ENCODE measurements at places on chromosomes 4 and X. TPM values are rescaled to one million over a fixed set of nuclear protein-coding genes. Genes with fewer than 3 reads are reported as not detected.

DNA sequence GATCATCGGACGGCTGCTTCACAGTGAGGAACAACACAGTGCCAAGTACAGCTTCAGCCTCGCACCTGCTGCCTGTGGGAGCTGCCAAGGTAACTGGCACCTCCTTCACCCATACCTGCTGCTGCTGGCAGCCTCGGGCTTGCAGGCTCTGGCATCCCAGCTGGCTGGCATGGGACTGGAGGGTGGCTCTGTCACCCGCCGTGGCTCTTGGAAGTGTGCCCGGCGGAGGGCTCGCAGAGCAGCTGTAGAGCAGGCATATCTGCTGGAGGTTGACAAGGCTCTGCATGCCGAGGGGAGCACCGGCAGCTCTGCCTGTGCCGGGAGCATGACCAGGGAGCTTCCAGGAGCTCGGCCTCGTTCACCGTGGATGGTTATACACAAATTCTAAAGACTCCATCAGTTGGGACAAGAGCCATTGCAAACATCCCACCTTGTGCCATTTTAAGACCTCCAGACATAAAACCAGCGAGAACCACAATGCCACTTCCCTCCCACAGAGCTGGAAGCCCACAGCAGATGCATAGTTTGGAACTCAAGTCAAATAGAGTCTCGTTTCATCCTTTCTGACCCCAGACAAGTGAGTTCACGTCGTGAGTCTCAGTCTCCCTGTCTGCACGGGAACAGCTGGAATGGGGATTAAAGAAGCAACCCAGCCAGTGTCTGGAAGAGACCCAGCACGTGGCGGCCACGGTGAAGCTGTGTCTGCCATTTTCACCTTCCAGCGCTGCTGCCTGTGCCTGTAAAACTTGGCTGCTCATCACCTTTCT, 84.3 kb upstream of the PSAPL1 start:
- DNase-seq, result no peak

Gene SCD5
- 2.2 TPM for total RNA-seq

DNA sequence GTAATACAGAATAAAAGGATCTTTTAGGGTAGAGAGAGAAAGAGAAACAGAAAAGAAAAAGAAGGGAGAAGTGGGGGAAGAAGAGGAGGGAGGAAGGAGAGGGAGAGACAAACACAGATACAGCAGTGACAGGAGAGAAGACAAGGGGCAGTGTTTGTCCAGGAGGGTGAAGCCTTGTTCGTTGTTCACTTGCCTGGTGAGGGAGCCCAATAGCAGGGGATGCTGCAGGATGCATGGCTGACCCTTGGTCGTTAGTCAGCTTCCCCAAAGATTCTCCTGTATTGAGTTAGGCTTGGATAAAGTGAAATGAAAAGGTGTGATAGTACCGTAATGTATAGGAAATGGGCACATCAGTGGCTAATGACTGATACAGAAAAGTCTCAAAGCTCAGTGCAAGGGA, 403.7 kb downstream of the IL15 start:
- DNase-seq, result no peak

DNA sequence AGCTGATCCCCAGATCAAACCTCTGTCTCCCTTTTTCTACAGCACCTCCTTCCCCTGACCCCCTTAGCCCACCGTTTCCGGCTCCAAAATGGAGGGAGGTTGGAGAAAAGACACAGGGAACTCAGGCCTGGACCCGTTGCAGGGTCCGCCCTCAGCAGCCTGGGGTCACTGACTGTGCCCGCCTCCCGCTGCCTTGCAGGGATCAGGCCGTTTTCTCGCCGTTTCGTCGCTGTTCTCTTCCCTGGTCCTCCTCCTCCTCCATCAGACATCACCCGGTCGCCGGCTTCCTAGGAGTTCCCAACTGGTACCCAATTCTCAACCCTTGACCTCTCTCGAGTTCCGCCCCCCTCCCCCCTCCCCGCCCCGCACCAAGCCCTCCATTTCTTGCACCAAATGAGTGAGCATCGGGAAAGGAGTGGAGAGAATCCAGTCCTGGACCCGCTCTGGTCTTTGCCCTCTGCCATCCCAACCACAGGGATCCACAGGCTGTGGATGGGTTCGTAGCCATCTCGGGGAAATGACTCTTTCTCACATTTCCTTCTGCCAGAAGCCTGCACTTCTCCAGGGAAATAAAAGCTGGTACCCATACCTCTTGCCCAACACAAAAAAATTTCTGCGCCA, 493 bp downstream of the TCEAL5 start:
- DNase-seq, result no peak

Gene ERCC6L
- 10.3 TPM for total RNA-seq

- DNase-seq, result no peak
These were observed 3.0 kb upstream of the IL13RA1 start for GRCh38 chrX:118724365-118724764.

Gene CYLC1
- not detected for total RNA-seq

DNA sequence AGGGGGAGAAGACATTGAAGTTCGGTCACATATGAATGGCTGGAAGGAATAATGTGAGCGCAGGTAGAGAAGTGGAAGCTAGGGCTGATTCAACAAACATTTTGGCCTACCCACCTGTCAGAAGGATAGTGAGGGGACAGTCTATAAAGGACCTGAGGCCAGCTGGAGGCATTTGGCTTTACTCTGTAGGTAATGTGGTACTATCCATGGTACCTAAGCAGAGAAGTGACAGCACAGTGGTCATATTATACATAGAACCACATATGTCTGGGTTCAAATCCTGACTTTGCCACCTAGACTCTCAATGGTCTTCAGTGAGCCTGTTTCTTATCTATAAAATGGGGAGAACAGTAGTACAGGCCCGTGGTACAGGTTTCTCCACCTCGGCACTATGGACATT, 257.1 kb downstream of the EVC2 start:
- no peak for DNase-seq

- DNase-seq, result no peak
These were observed 568.8 kb upstream of the TENM3 start for GRCh38 chr4:181674315-181674875.

DNA sequence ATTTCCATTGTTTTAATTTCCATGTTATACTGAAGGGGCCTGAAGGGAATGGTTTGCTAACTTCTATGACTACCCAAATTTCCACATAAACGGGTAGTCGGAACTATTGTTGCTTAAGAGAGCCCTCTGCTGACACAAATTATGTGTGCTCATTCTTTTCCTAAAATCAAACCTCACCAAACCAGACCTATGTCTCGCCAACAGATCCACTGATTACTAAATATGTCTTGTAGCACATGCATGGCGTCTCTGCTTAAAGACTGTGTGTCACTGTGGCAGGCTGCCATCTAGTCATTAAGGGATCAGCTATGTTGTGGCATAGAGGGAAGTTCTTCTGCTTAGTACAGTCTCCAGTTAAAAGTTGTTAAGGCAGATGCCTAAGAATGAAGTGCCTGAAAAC, 25.1 kb downstream of the PIR start:
- no peak for DNase-seq

Gene WAS
- total RNA-seq, result 81.9 TPM

DNA sequence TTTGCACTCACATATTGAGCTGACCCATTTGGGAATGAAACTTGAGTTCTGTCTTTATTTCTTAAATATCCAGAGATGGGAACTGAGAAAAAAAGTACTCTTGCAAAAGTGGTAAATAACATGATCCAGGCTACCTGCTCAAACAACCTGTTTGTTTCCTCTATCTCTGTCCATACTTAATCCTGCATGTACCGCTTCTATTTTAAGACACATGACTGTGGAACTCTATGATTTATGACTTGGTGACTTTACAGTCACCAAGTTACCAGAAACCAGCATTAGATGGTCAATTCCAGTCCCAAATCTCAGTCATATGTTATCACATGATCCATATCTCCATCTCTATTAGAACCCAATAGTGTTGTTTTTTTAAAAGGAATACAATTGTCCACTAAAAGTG, 606.7 kb downstream of the EPHA5 start:
- DNase-seq, result no peak

DNA sequence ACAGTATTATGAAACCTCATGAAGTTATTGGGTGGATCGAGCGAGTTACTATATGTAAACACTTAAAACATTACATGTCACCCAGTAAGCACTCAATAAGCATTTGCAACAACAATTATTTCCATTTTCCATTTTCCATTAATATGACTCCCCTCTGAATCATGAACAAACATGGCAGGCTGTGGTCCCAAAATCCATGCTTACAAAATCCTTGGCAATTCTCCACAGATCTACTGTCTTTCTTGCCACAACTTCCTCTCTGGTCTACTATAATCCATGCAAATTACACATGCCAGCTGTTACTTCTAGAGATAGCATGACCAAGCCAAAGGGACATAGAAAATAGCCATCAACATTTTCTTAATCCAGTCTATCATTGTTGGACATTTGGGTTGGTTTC, 22.0 kb downstream of the ASB11 start:
- no peak for DNase-seq

DNA sequence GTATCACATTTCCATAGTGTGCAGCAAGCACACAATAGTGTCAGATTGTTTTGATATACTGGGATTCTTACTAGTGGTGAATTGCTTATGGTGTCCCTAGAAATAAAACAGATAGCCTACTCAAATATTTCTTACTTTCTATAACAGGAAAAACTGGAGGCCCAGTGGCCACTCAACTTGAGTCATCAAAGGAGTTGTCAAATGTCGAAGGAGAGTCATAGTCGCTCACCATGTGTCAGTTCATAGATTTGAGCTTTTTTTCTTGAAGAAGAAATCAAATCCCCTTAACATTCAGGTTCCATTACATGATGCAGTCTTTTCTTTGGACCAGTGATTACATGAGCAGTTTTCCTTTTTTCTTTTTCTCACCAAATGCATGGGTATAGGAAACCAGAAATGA, 1271.0 kb downstream of the RAPGEF2 start:
- no peak for DNase-seq

DNA sequence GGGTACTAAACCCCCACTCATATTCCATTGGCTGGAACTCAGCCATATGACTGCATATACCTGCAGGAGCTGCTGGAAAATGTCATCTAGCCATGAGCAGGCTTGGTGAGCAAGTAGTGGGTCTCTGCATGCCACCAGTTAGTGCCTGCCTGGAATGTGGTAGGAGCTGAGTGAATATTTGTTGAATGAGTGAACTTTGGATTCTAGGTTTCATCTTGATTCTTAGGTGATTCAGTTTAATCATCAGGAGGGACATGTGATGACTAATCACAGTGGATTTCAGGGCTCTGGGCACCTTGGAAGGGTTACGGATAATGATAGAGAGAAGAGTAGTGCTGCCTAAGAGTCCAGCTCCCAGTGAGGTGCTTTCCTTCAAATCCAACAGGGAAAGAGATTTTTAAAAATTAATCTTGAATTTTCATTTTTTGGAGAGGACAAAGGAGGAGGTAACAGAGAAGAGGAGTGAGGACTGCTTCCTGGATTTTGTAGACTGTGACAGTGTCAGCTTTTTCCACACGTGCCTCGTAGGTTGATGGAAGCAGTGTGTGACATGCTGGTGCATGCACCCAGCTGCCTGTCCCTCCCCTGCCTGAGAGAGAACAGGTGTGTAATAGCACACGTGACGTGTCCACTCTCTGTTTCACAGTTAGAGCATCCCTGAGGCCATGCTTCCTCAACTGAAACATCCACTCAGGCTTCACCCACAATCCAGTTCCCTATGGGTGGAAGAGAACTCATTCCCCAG, 30.4 kb downstream of the NHS start:
- no peak for DNase-seq

- DNase-seq, result no peak
These were observed 80.2 kb downstream of the SYNPO2 start for GRCh38 chr4:118968813-118969212.

- peak; percentile 63 for DNase-seq
These were observed at the start of gene OCRL for GRCh38 chrX:129540068-129540653. Gene OCRL (plus strand): TSS chrX:129540259. CDS start chrX:129540440, 181 bp downstream.

Gene SLC10A4
- total RNA-seq, result not detected

DNA sequence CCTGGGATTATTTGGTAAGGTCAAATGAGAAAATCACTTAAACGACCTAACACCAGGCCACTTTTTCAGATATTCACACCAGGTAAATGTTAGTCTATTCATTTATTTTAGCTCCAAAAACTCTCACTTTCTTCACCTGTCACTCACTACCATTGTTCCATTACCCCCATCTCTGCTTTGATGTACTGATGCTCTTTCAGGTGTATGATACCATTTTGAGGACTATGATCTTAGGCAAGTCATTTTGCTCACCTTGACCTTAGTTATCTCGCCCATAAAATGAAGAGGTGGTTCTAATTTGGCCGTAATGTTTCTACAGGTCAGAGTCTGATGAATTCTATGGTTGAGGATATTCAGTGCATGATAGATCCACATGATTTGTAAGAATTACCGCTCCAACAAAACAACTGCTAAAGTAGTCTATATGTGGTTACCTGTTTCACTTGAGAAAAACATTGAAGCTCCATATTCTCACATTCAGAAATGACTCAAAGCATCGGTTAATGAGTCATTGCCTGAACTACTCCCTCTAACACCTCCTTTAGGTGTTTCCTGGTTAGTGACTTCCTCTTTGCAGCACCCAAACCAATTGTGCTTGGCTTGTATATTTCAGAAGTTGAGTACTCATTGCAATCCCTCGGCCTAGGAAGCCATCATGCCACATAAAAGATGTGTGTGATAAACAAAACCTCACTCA, 4.5 kb downstream of the DTHD1 start:
- peak; percentile 77 for DNase-seq

DNA sequence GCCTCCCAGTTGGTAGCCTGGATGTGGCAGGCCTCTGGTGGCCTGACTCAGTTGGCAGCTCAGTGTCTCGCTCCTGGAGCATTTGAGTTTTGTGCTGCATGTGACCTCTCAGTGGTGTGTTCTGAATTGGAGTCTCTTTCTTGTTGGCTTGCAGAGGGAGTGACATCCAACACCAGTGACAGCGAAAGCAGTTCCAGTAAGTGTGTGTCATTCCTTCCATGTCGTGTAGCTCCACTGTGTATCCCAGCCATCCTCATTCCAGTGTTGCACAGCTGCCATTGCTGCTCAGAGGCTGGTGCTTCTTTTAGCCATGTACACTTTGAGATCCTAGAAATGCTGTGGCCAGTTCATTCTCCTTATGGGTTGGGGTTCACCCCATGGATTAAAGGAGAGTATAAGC, 52.4 kb downstream of the DLG3 start:
- DNase-seq, result no peak

Gene ERVMER34-1
- 0.07 TPM for total RNA-seq

DNA sequence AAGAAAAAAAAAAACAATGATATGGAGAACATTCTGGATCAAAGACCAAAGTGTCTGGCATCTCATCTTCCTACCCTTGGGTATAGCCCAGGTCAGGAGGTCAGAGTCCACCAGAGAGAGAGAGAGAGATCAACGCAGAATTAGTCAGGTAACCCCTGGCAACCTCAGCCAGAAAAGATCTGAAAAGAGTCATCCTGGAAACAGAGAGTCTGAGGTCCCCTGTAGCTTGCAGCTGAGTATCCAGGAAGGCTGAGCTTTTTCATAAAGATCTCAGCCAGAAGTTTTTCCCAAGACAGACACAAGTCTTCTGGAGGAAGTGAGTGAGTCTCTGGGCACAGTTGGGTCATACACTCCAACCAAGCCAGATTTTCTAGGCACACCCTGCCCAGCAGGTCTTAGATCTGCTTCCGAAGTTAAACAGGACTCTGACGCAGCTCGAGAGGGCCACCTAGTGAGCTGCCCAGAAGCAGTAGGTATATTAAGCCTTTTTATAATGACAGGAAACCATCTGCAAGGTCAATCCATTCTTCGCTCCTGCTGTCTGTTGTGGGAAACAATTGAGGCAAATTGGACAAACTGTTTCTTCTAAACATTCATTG, 35.7 kb downstream of the ACE2 start:
- DNase-seq, result peak; percentile 59

GRCh38 chr4:112060212-112060611, 85.0 kb upstream of the FAM241A start:
- peak; percentile 5 for DNase-seq
